Activated naive CD8-positive, alpha-beta T cell treated with anti-CD3 and anti-CD28 coated beads, Interleukin-2, amount 50 U/mL, for 16 hours (primary cell): ENCODE measurements at places on chromosomes 11 and 22.

GRCh38 chr11:19912958-19913892, 200.6 kb downstream of the NAV2 start:
- no peak for DNase-seq

GRCh38 chr11:14320020-14320419, 39.0 kb downstream of the RRAS2 start:
- DNase-seq = no peak

DNA sequence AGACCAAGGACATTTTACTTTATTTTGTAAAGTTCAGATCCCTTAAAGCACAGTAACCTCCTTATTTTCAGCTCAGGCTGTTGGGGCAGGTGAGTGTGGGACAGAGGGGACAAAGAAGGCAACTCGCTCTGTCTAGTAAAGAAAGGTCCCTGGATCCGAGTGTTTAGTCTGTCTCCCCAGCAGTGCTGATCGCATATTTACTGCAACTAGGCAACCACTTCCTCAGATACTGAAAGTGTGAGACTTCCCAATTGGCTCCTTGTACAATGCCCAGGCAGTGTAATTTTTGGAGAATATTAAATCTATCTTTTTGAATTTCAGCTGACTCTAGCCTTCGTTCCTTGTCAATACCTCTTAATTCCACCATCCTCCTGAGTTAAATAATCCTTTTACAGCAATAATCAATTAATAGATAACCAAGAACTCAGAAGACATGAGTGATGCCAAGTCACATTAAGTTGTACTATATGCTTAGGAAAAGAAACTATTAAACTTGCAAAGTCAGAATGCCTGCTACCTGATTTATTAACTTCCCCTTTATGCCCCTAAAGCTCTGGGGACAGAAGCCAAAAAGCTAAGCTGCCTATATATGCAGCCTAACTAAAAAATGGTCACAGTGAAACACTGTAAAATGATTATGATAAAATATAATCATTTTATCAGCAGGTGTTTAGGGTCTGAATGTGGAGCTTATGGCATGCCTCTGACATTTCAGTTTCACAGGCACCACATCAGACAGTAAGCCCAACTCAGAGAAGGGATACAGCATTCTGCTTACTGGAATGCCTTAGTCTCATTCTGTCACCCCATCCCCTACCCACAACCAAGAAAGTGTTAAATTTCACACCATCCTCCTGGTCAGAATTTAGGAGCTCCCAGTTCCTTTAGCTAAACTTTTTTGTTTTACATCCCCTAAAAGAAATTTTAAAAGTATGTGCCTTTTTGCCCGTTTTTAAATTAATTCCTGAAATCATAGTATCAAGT, 138.7 kb downstream of the TRIM44 start:
- DNase-seq = no peak

GRCh38 chr22:29290061-29290460, 16.4 kb upstream of the GAS2L1 start:
- DNase-seq = no peak

- no peak for DNase-seq
These were observed 785 bp upstream of the SUSD2 start for GRCh38 chr22:24180316-24181087.

GRCh38 chr11:18972336-18972735, 33.1 kb upstream of the MRGPRX1 start:
- no peak for DNase-seq

DNA sequence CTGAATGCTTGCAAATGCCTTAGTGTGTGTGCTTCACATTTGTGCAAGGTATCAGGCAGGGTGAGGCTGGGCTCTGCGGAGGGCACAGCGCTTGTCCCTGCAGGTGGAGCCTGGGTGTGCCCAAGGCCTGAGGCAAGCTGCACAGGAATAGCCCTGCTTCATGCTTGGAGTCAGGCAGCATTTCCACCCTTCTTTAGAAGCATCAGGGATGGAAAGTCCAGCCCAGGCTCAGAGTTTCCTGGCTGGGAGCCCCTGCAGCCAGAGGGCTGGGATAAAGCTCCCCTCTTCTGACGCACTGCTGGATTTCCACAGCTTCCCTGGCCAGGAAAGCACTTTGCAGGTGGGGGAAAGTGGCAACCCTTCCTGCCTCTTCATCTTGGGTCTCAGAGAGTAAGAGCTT, 63.4 kb downstream of the GALNT18 start:
- DNase-seq = no peak

DNA sequence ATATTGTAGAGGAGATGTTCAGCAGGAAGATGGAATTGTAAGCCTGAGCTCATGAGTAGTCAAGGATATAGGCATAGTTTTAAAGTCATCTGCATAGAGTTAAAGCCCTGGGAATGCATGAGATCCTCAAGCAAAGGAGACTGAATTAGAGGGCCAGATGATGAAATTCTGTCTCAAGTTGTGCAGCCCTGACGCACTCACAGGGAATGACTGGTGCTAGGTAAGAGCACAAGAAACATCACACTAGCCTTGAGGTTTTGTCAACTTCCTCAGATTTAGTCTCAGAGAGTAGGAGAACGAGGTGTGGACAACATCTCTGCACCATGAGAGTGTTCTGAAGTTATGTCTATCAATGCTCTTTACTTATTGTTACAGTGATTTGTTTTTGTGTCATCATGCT, 5.8 kb downstream of the RAB38 start:
- no peak for DNase-seq

DNA sequence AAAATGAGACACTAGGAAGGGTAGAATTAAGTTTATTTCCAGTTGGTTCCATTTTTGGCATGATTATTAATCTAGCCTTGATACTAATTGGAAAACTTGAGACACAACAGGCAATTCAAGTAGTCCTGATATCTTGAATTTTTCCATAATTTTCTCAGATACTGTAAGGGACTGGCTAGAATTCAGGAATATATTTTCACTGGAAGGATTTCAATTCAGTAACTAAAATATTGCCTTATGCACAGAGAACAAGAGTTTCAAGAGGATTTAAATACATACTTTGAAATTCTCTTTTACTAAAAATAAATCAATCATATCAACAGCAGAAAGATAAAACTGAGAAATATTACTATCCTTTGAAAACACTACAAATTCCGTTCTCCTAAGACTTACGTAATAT, 632.9 kb downstream of the LRRC4C start:
- DNase-seq = no peak

- no peak for DNase-seq
These were observed 2.8 kb upstream of the ACR start for GRCh38 chr22:50734986-50735738.

GRCh38 chr11:44776551-44777208, 49.9 kb downstream of the TSPAN18 start:
- DNase-seq = no peak

DNA sequence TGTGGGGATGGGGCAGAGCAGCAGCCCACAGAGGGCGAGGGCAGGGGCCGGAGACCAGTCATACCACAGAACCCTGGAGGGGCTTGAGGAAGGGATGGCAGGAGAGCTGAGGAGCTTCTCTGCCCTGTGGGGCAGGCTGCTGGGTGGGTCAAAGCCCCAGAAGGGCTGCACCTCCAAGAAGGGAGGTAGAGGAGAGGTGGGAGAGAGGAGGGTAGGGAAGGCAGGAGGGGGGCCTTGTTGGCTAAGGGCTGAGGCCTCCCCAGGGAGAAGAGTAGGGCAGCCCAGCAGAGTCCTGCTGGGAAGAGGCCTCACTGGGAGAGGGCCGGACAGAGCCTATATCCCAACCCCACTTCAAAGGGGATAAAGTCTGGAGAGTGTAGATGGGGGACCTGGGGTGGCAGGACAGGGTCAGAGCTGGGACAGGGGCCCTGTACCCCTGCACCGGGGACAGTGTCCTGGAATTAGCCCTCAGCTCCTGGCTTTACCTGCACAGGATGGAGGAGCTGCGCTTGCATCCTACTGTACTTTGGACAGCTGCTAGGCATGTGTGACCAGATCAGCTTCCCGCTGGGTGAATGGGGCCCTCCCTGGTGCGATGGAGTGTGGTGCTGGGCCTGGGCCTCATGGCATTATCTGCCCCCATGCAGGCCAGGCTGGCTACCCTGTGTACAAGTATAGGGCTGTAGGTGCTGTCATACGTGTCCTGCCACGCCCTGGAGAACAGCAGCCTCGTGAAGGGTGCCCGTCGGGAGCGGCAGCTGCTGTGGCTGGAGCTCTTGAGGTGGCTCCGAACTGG, 7.3 kb downstream of the DGCR6L start:
- DNase-seq = no peak

GRCh38 chr11:67303132-67303834, at the start of gene SSH3:
SSH3 (plus strand) TSS chr11:67303530; CDS start chr11:67303626, 96 bp downstream.
- no peak for DNase-seq

DNA sequence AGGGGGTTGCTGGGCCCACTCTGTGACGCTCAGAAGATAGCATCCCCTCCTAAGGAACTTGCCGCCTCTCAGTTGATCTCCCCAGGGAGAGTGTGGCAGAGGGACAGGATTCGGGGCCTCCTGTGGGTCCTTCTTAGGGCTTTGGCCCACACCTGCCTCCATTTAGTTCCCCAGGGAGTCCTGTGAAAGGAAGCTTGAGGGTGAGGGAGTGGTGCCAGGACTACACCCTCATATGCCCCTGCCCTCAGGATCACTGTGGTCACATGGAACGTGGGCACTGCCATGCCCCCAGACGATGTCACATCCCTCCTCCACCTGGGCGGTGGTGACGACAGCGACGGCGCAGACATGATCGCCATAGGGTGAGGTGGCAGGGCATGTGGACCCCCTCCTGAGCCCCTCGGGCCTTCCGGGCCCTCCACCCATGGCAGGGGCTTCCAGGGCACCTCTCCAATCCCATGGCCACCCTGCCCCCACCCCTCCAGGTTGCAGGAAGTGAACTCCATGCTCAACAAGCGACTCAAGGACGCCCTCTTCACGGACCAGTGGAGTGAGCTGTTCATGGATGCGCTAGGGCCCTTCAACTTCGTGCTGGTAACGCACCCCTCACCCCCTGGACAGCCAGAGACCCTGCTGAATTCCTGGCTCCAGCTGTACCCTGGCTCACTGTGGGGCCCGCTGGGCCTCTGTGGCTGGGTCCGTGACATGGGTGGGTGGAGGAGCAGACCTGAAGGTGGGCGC, 3.5 kb downstream of the INPP5J start:
- no peak for DNase-seq

- DNase-seq = no peak
These were observed 79.7 kb downstream of the MAML2 start for GRCh38 chr11:96263238-96263763.

GRCh38 chr11:35964841-35965240, 21.0 kb downstream of the LDLRAD3 start:
- no peak for DNase-seq

GRCh38 chr22:26182723-26183122, 13.5 kb downstream of the SEZ6L start:
- DNase-seq = no peak

DNA sequence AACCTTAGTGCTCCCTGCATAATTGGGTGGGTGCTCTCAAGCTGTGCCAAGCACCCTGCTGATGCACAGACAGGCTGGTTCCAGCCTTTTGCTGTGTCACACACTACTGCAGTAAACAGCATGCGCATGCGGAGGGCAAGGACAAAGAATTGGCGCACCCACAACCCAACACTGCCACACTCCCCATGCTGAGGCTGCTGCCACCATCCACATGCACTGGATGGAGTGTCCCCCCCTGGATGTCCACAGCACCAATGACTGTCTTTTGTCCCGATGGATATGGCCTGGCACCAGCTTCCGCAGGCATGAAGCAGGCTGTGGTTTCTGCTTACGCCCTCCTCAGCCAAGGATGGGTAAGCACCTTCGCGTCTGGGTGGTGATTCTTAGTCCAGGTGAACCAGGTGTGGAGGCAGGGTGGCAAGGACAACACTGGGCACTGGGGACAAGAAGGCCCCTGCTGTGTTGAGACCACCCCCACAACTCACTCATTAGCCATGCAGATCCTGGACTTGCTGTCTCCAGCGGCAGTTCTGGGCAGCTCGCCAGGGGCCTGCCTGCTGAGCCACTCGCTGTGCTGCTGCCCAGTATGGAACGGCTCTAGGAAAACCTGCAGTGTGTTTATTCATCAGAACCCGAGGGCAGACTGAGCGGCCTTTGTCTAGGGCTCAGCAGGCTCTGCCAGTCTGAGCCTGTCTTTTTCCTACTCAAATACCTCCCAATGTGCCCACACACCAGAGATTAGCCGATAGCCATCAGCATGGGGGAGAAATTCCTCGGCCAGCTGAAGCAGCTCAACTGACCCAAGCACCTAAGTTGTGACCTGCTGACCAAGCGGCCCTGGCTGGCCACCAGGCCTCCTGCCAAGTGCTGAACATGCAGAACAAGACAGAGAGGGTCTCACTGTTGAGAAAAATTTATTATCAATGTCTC, 8.2 kb upstream of the NAP1L4 start:
- no peak for DNase-seq

GRCh38 chr11:98600786-98601773, 419.7 kb upstream of the CNTN5 start:
- DNase-seq = no peak

DNA sequence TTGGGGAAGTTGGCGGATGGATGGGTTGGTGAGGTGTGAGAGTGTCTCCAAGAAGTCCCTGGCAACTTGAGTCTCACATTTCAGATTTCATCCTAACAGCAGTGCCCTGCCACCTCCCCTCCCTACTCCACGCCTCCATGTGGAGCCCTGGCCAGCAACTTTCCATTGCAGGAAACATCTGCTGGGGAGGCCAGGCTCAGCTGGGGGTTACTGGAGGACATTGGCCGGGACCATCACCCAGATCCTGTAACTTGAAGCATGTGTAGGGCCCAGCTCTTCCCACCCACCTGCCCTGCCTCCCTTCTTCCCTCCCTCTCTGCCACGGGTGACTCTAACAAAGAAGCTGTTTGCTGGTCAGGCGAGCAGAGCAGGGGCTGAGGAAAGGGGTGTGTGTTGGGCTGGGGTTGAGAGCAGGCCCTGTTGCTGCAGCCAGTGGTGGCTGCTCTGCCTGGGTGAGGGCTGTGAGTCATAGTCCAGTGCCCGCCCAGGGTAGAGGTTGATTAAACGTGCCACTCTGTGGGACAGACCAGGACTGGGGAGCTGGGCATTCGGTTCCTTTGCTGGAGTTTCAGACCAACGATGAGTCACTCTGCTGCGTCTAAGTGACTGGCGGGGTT, 64.0 kb downstream of the SCN3B start:
- no peak for DNase-seq

DNA sequence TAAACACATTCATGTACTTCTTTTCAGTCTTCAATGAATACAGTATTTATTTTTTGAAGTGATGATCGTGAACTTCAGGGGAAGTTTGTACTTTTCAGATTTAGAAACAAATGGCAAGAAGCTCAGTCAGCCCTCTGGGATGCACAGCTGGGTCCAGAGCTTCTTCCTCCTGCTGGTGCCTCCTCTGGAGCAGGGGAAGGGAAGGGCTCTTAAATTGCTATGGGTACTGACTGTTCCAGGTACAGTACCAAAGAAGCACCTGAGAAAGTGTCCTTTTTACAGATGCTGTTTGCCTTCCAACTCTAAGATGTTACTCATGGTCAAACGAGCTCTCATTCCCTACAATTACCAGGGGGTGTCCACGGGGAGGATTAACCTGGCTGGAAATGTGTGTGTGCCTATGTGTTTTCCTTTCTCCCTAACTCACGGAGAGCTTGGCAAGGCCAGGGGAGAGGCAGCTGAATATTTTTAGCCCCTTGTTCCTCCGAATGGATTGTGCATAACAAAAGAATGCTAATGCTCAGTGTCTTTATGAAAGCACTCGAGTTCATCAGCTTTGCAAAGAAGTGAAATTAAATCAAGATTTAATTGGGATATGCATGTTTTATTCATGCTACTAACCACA, 313.7 kb upstream of the CADM1 start:
- DNase-seq = no peak

GRCh38 chr11:65505466-65506289, 6.8 kb downstream of the MALAT1 start:
- DNase-seq = no peak
